GM23338 (cell line): ENCODE measurements at places on chromosomes 6 and 20.

- no peak for DNase-seq
These were observed 13.2 kb upstream of the FRK start for GRCh38 chr6:116073765-116074440.

GRCh38 chr6:17156112-17156921 lies 54.5 kb downstream of the STMND1 start:
- DNase-seq = peak; percentile 85

GRCh38 chr6:119447921-119448320 lies 98.4 kb upstream of the MAN1A1 start:
- no peak for DNase-seq

GRCh38 chr6:88167352-88167937 lies 1.3 kb upstream of the CNR1 start:
- peak; percentile 39 for DNase-seq

DNA sequence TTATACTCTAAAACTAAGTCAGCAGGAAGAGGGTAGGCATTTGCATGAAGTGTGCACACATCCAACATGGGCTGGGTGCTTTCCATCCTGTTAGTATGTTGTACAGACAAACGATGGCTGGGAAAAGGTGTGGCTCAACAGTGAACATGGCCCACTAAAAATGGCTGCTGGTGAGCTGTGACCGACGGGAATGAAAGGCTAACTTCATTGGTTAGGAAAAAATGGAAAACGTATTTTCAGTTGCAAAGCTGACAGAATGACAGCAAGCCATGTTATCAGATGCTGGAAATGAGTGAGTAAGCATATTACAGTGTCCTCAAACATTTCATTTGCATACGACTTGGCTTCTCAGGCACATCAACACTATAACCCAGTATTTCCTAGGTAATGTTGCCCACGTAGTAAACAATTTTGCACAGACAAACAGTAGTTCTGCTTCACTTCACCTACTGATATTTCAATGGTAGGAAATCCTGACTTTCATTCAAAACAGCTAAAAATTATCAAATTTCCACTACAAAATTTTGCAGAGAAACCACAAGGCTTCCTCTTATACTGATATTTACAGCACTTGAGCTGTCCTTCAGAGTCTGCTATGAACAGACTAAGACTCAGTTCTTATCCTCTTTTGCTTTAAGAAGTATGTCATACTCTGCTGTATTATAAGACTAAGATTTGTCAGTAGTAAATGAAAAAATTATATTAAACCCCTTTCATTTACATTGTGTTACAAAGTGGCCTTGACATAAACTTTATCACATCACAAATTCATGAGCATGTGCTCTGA lies 98.9 kb downstream of the IRF4 start:
- DNase-seq = no peak

DNA sequence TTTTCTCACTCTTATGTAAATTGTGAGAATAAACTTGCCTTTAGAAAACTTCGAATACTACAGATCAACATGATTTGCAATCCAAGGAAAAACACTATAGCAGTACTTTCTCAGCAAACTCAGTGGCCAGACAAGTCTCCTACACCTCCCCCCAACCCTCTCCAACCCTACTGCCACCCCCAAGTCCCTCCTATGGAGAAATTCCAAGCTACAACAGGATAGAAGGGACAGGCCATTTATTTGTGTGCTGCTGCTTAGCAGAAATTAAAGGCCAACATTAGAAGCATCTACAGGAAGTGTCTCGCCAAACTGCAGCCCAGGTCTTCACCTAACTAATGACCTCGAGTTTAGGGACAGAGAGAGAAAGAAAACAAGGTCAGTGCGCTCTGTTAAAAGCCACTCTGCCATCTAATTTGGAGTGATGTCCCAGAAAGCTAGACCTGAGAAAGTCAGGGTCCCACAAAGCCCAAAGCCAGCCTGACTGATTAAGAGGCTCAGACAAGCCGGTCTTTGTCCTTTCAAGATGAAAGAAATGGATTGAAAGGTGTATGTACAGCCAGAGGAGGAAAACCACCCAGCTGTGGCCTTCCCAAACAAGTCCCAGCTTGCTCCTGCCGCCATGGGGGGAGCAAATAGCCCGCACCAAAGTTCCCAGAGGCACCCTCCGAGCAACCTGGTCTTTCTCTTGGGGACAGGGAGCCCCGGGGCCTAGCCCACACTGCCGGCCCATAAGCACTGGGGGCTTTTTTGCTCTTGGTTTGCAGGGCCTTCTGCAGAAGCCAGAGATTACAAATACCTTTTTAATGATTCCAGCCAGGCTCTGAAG lies 3.4 kb downstream of the BMP7 start:
- peak; percentile 28 for DNase-seq

GRCh38 chr20:35174458-35175216 lies 2.8 kb downstream of the PROCR start:
- peak; percentile 81 for DNase-seq

GRCh38 chr6:118750143-118750542 lies 98.8 kb upstream of the CEP85L start:
- DNase-seq = no peak

GRCh38 chr6:42370323-42370985 lies 81.3 kb downstream of the TRERF1 start:
- no peak for DNase-seq
